ENCODE measurements at places on chromosomes 2 and 18.

DNA sequence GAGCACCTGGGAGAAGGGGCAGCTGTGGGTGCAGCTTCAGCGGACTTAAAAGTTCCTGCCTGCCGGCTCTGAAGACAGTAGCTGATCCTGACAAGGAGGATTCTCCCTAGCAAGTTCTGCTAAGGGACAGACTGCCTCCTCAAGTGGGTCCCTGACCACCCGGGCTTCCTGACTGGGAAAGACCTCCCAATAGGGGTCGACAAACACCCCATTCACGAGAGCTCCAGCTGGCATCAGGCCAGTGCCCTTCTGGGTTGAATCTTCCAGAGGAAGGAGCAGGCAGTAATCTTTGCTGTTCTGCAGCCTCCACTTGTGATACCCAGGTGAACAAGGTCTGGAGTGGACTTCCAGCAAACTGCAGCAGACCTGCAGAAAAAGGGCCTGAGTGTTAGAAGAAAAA lies 632.9 kb downstream of the CCDC85A start:
- no peak for DNase-seq

DNA sequence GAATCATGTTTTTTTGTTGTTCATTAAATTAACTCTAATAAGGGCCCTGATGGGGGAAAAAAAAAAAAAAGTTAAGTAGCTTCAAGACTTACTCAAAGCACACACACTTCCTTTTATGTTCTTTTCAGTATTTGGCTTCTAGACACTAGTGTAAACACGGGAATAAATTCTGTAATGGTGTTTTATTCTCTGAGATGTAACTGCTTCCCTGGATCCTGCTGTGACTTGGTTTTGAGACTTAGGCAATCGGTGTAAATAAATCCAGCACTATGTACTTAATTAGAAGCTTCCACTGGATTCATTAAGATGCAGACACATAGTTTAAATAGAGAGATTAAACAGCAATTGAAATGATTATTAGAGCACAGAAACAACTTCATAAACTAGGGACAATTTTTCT lies 26.1 kb upstream of the AP1S3 start:
- DNase-seq, result no peak

DNA sequence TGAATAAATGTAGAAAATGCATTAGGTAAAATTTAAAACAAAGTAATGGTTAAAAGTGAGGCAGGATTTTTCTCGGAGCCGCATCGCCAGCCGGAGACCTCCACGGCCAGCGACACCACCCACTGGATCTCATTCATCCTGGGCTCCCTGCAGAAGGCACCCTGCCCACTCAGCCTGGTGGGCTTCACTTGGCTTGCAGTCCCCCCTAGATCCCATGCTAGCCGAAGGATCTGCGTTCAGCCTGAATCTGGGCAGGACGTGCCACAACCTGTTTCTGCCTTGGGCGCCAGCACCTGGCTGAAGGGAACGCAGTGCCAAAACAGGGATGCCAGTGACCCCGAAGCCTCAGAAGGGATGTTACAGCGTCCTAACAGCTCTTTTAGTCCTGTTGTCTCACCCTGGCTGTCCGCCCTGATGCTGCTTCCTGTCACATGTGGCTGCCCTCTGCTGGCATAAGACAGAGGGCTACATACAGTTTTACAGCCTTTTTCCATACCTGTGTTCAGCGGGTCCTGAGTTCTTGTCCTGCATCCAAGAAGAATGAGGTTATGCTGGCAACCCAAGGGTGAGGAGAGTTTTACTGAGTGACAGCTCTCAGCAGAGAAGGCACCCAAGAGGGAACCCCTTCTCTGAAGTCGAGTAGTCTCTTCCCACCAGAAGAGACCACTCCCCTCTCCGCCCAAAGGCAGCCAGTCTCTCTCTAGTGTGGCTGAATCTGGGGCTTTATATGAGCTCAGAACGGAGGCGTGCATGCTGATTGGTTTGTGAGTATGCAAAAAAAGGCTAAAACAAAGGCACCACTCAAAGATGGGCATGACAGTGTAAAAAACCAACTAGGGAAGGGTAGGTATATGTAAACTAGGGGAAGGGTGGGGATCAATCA lies 173.1 kb upstream of the GYPC start:
- DNase-seq, result no peak

GRCh38 chr2:241817126-241817820 lies 8.3 kb downstream of the NEU4 start:
- no peak for DNase-seq

DNA sequence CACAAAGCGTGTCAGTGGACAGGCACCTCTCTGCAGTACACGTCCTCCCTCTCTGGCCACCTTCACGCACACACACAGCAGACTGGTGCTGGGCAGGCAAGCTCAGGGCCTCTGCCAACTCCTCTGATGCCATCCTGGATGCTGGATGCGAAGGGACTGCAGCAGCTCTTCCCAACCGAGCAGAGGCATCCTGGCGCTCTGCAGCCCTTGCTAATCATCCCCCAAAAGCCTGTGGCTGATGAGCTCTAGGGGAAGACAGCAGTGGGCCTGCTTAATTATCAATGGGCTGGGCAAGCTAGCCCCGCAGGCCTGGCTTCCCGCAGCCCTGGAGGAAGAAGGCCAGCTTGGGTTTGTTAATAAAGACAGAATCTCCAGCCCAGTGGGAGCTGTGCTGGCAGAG lies 71.3 kb upstream of the TEX51 start:
- DNase-seq, result no peak

- no peak for DNase-seq
These were observed 33.6 kb upstream of the CELF4 start for GRCh38 chr18:37598966-37599896.

DNA sequence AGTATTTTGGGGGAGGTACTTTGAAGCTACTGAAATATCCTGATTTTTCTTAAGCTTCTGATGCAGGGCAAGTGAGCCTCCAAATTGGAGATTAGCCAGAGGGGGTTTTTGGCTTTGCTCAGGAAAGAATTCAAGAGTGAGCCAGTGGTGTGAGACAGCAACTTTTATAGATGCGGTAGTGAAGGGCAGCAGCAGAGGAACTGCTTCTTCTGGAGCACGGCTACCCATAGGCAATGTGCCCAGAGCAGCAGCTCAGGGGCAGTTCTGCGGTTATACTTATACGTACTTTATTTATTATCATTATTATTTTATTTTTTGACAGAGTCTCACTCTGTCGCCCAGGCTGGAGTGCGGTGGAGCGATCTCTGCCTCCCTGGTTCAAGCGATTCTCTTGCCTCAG lies 19.8 kb upstream of the NT5DC4 start:
- no peak for DNase-seq

DNA sequence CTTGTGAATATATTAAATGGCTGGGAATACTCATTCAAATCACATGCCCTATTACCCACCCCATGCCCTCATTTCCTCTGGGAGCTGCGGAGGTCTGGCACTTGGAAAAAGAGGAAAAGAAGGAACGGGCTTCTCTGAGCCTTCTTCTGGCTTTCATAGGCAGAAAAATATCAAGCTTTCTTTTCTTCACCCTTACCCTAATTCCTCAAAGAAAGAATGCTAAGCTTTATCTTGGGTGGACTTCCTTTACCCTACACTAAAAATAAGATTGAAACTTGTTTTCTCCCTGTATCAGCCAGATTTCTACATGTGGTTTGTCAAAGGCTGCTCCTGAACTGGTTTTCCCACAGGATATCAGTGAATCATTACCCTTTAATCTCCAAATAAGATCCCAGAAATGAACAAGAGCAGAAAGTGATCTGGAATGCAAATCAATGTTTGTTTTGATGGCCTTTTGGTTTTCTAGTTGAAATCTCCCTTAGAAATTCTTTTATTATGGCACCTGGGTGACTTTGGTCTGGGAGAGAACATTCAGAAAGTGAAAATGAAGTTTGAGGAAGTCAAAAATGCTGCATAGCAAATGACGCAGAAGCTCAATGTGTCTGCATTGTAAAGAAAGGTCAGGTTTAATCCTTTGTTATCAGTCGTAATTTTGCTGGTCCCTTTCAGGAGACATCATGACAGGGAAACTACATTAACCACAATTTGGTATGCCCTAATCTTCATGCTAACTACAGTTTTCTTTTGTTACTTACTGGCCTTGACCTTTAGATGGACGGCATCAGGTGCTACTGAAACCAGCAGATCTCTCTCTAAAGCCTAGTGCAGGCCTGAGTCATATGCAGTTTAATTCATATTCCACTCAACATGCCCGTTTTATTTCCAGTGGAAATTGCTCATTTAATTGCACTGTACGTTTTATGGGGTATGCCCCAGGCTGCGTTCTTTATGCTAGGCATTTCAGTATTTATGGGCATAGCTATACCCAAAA lies 46.6 kb upstream of the HNRNPA3 start:
- DNase-seq, result peak; percentile 39

DNA sequence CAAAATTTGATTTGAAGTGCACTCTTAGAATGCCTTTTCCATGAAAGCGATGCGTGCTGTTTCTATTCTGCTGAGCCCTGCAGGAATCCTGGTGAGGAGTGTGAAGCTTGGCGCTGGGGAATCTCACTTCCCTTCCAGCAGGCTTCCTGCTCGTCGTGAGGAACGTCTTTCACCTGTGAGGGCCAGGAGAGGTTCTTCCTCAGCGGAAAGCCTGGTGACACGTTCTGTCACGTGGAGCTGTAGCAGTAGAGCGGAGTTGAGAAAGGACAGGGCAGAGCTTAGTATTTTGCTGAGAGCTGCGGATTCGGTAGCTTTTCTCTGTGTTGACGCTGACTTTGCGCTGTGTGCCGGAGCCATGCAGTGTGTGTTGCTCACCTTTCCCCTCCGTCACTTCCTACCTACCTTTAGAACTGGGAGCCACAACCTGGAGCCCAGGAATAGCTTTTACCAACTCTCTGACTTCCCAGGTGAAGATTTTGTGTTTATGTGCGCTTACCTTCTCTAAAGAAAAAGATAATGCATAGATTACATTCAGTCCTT lies 294.8 kb downstream of the PTGR3 start:
- no peak for DNase-seq

DNA sequence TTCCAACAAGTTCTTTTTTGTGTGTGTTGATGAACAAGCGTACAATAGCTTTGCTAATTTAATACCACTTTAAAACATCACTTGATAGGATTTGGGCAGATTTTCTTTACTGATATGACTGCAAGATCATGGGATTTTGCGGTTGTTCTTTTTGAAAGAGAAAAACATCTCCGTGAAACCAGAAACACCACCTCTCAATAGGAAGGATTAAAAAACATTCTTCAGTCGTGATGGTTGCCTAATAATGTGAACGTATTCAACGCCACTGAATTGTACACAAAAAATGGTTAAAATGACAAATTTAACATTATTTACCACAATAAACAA lies 19.3 kb downstream of the RBMS1 start:
- DNase-seq, result no peak

- DNase-seq, result peak; percentile 98
These were observed 25.1 kb downstream of the DNPEP start for GRCh38 chr2:219362524-219363164.

DNA sequence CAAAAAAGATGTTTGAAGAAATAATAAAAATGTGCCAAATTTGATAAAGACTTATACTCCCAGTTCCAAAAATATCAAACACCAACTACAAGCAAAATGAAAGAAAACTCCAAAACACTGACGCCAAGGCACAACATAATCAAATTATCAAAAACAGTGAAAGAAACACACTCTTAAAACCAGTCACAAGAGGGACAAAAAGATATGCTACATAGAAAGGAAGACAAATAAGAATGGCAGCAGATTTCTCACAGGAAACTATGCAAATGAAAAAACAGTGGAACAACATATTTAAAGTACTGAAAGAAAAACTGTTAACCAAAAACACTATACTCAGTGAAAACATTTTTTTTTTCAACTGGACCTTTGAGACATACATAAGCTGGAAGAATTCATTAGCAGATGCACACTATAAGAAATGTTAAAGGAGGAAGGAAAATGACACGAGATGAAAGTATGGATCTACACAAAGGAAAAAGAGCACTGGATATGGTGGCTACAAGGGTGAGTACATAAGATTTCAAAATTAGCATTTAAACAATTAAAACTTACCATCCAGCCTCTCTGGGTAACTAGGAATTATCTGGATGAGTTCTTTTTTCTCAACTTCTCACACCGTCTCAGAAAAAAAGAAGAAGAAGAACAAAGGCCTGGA lies 94.0 kb upstream of the ACVR1C start:
- DNase-seq, result peak; percentile 24

DNA sequence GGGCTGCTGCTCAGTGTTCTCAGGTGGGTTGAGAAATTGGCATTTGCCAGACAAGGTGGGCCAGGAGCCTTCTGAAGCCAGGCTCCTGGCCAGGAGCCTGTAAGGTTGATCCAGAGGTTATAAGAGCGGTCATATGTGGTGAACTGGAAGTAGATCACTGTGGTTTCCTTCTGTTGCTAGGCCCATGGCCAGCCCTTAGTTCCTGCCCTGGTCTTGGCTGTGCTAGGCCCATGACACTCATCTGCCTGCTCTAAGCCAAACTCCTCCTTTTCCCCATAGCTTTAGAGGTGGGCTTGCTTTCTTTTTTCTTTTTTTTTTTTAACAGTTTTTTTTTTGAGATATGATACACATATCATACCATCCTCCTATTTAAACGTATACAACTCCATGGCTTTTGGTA lies 5.0 kb upstream of the MGAT5 start:
- no peak for DNase-seq

DNA sequence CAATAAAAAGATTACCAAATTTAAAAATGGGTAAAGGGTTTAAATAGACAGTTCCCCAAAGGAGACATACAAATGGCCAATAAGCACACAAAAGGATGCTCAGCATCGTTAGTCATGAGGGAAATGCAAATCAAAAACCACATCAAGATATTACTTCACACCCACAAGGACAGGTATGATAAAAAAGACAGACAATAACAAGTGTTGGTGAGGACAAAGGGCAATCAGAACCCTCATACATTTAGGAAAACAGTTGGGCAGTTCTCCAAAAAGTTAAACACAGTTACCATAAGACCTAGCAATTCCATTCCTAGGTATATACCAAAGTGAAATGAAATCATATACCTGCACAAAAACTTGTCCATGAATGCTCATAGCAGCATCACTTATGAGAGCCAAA lies 14.5 kb downstream of the CREG2 start:
- no peak for DNase-seq

- DNase-seq, result no peak
These were observed 488.7 kb downstream of the ARHGAP15 start for GRCh38 chr2:143617803-143618415.

- no peak for DNase-seq
These were observed 40.8 kb downstream of the ANKRD44 start for GRCh38 chr2:197269815-197270214.

GRCh38 chr18:48165111-48165866 lies 234.8 kb upstream of the SMAD2 start:
- DNase-seq, result no peak

GRCh38 chr2:181517685-181518301 lies 60.6 kb downstream of the ITGA4 start:
- DNase-seq, result peak; percentile 3

Measured in EH (cell line).